ENCODE measurements at places on chromosomes 3 and 15. TPM values are rescaled to one million over a fixed set of nuclear protein-coding genes. Genes with fewer than 3 reads are reported as not detected.
A peak's percentile ranks its signal among the peaks of the same experiment; 100 is the strongest.

- H3K27me3 ChIP-seq, result no peaks in the 10 kb centered on the region
- H3K27ac ChIP-seq, result no peak overlapping the region
- no peaks in the 10 kb centered on the region for H3K4me1 ChIP-seq
- no peak overlapping the region for H3K4me3 ChIP-seq
- DNase-seq, result no peak
Measured at GRCh38 chr3:55579496-55579895, 92.4 kb upstream of the WNT5A start.

DNA sequence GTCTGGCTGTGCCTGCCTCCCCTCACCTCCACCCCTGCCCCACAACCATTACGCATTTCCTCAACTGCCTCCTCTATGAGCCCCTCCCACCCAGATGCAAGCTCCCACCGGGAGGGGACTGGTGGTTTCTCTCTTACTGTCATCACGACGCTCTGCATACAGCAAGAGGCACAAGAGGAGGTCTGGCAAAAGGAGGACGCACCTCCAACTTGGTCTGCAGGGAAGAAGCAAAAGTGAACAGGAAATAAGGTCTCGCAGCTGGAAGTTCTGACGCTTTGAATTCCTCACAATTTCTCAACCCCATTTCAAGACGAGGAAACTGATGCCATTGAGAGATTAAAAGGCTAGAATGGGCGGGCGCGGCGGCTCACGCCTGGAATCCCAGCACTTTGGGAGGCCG lies 42.3 kb upstream of the MUC4 start:
- H3K27me3 ChIP-seq, result no peaks in the 10 kb centered on the region
- H3K4me1 ChIP-seq, result no peaks in the 10 kb centered on the region
- no peaks in the 10 kb centered on the region for H3K36me3 ChIP-seq
- H3K27ac ChIP-seq, result no peak overlapping the region
- no peak for DNase-seq

DNA sequence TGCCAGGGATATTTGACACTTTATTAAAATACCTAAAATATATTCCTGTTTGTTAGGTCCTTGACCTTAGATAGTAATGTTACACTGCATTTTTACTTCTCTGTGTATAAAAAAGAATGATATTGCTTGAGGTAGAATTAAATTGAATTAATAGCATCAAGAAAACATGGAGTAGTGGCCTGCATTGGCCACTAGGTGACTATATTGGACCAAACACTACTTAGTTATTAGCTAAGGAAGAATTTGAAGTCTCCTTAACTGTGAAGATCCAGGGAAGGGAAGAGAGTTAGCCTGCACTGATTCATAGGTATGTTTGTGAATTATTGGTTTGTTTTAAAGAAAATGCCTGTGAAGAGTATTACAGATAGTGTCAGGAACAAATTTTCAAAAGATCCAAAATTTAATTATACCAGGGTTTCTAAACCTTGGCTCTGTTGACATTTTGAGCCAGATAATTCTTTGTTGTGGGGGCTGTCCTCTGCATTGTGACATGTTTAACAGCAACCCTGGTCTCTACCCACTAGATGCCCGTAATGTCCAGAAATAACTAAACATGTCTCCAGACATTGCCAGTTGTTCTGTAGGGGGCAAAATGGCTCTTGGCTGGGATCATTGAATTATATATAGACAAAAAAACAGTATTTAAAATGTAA lies 103.6 kb upstream of the THSD4 start:
- H3K27me3 ChIP-seq, result no peaks in the 10 kb centered on the region
- no peak for DNase-seq
- H3K36me3 ChIP-seq, result no peaks in the 10 kb centered on the region
- no peak overlapping the region for H3K27ac ChIP-seq
- peaks cover 6% of the 10 kb centered on the region for H3K4me1 ChIP-seq
- no peak overlapping the region for H3K4me3 ChIP-seq

- no peak for DNase-seq
- no peak overlapping the region for H3K27ac ChIP-seq
- H3K36me3 ChIP-seq, result no peaks in the 10 kb centered on the region
- H3K4me1 ChIP-seq, result peaks cover 22% of the 10 kb centered on the region
Measured at GRCh38 chr3:79872483-79872882, 104.7 kb upstream of the ROBO1 start.

- no peak overlapping the region for H3K27ac ChIP-seq
- H3K4me3 ChIP-seq, result no peak overlapping the region
- H3K27me3 ChIP-seq, result no peaks in the 10 kb centered on the region
- no peak for DNase-seq
- peaks cover 72% of the 10 kb centered on the region for H3K36me3 ChIP-seq
- H3K4me1 ChIP-seq, result no peaks in the 10 kb centered on the region
Measured at GRCh38 chr3:5213574-5213966, 26.1 kb downstream of the EDEM1 start.

- no peaks in the 10 kb centered on the region for H3K36me3 ChIP-seq
- no peaks in the 10 kb centered on the region for H3K27me3 ChIP-seq
- no peak overlapping the region for H3K27ac ChIP-seq
- H3K4me3 ChIP-seq, result no peak overlapping the region
- H3K4me1 ChIP-seq, result no peaks in the 10 kb centered on the region
Measured at GRCh38 chr3:41710646-41711388, 251.1 kb downstream of the ULK4 start.

DNA sequence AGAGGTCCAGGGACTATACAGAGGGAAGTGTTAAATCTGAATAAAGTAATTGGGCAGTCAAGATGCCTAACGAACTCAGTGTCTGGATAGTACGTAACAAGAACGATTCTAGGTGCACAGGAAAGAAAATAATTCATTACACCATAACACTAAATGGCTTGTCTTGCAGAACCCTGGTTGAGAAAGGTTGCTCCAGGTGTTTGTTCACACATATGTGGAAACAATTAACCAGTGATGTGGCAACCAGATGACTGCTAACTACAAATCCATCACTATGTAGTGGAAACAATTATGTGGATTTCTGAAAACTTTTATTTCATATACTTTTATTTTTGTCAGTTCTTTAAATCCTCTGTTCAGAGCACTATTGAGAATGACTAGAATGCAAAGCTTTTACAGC lies 10.4 kb upstream of the HDC start:
- H3K4me1 ChIP-seq, result no peaks in the 10 kb centered on the region
- H3K4me3 ChIP-seq, result no peak overlapping the region
- no peak for DNase-seq
- no peaks in the 10 kb centered on the region for H3K36me3 ChIP-seq
- H3K27me3 ChIP-seq, result no peaks in the 10 kb centered on the region
- H3K27ac ChIP-seq, result no peak overlapping the region

DNA sequence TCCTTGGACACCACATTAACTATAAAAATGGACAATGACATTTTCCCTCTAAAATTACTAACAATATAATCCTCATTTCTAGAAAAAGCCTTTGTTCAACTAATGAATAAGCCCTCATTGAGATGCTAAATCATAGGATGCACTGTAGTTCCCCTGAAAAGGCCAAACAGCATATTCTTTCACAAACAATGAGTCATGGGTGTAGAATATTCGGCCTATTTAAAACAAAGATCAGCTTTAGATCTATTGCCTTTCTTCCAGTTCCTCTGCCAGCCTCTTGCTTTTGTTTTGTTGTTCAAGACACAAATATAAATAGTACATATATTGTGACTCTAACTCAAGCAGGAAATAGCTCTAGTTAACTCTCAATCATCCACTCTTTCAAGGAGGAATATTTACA lies 82.5 kb downstream of the ADAM10 start:
- peaks cover 4% of the 10 kb centered on the region for H3K36me3 ChIP-seq
- H3K27ac ChIP-seq, result no peak overlapping the region
- peaks cover 5% of the 10 kb centered on the region for H3K4me1 ChIP-seq
- no peaks in the 10 kb centered on the region for H3K27me3 ChIP-seq
- DNase-seq, result no peak
- H3K4me3 ChIP-seq, result no peak overlapping the region

DNA sequence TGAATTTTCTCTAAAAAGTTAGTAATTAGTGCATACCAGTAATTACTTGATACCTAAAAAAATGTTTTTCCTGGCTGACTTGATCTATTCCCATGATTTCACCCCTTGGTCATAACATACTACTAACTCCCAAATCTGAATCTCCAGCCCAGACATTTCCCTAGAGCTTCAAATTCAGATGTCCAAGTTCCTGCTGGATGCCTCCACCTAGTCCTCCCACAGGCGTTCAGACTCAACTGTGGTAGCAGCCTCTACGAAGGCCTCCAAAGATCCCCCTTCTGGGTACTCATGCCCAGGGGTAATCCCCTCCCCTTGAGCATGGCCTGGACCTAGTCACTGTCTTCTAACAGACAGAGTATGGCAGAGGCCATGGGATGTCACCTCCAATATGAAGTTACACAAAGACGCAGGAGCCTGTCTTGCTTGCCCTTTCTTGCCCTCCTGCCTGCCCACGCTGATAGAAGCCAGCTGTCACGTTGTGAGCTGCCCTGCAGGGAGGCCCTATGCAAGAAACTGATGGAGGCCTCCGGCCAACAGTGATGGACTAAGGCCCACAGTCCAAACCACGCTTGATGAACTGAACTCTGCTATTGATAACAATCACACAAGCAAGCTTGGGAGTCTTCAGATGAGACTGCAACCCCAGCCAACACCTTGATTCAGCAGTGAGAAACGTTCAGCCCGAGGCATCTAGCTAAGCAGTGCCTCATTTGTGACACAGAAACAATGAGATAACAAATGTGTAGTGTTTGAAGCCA lies 8.6 kb upstream of the FBN1 start:
- DNase-seq, result no peak
- no peaks in the 10 kb centered on the region for H3K36me3 ChIP-seq
- no peaks in the 10 kb centered on the region for H3K4me1 ChIP-seq
- no peaks in the 10 kb centered on the region for H3K27me3 ChIP-seq
- no peak overlapping the region for H3K27ac ChIP-seq
- no peak overlapping the region for H3K4me3 ChIP-seq

- no peak overlapping the region for H3K4me3 ChIP-seq
- no peaks in the 10 kb centered on the region for H3K36me3 ChIP-seq
- H3K27ac ChIP-seq, result no peak overlapping the region
- no peaks in the 10 kb centered on the region for H3K4me1 ChIP-seq
- DNase-seq, result no peak
Measured at GRCh38 chr15:70406617-70407335, 309.1 kb upstream of the TLE3 start.

- DNase-seq, result no peak
- no peaks in the 10 kb centered on the region for H3K36me3 ChIP-seq
- no peak overlapping the region for H3K4me3 ChIP-seq
- no peaks in the 10 kb centered on the region for H3K27me3 ChIP-seq
- no peak overlapping the region for H3K27ac ChIP-seq
Measured at GRCh38 chr3:85780806-85781205, 822.0 kb downstream of the CADM2 start.

- H3K36me3 ChIP-seq, result no peaks in the 10 kb centered on the region
- no peak for DNase-seq
- H3K4me3 ChIP-seq, result no peak overlapping the region
- H3K27ac ChIP-seq, result no peak overlapping the region
Measured at GRCh38 chr3:124383051-124383450, 347.2 kb upstream of the UMPS start.

GRCh38 chr15:42549032-42549491 lies 424 bp downstream of the HAUS2 start:
- DNase-seq, result no peak
- peak overlapping the region; percentile 95 for H3K4me3 ChIP-seq
- H3K4me1 ChIP-seq, result peaks cover 13% of the 10 kb centered on the region
- peak overlapping the region; percentile 94 for H3K27ac ChIP-seq
- H3K27me3 ChIP-seq, result no peaks in the 10 kb centered on the region
- no peaks in the 10 kb centered on the region for H3K36me3 ChIP-seq

DNA sequence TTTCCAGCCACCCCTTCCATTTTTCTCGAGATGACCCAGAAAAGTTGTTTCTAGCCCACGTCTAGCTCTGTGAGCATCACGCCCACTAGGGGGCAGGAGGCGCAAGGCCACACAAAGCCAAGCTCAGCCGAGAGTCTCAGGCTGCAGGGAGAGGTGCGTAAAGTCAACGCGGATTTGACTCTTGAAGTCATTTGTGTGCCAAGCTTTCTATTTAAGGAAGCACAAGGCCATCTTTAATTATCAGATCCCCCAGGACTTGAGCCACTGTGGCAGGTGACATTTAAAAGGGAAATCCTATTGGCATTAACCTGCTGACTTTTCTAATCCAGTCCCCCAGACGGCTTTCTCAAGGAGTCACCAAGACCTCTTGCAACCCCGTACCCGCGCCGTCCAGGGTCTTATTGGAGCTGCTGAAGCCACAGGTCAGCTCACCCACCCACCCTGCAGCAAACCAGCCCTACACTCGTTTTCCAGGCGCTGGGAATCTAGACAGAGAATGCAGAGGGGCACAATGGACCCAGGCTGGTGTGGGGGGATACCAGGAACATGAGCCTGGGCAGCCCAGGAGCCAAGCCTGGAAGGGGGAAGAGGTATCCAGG lies 62.1 kb downstream of the CAPN7 start:
- no peaks in the 10 kb centered on the region for H3K27me3 ChIP-seq
- H3K4me1 ChIP-seq, result peaks cover 21% of the 10 kb centered on the region
- H3K27ac ChIP-seq, result no peak overlapping the region
- H3K36me3 ChIP-seq, result no peaks in the 10 kb centered on the region
- peak; percentile 55 for DNase-seq
- H3K4me3 ChIP-seq, result peak overlapping the region; percentile 26

- H3K27ac ChIP-seq, result no peak overlapping the region
- no peaks in the 10 kb centered on the region for H3K36me3 ChIP-seq
- no peaks in the 10 kb centered on the region for H3K27me3 ChIP-seq
- DNase-seq, result no peak
- no peaks in the 10 kb centered on the region for H3K4me1 ChIP-seq
Measured at GRCh38 chr3:56076746-56077145, 391.5 kb downstream of the ERC2 start.

DNA sequence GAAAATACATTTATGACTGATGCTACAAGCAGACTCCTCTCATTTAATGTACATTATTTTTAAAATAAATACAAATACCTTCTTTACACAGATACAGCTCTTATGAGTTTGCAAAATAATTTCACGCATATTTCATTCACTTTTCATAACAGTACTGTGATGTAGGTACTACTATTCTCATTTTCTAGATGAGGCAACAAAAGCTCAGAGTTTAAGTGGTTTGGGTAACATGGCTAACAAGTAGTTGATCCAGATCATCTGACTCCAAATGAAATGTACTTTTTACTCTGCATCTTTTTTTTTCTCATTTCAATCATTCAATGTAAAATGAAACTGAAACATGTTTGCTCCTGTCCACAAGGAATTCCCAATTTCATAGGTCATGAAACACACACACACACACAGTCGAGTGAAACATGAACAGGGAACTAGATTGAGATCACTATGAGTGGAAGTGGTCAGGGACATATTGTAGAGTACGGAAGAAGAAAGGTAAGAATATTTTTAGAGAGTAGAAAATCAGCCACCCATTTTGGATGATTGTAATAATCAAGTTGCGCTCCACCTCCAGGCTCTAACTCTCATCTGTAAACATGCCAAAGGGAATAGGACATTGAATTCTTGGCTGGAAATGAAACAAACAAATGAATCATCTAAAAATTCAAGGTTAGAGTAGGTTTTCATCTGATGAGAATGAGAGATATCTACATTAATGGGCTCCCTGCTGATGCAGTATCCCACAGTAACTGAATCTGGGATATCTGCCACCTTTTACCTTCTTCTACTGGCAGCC lies 92.4 kb downstream of the CLDN1 start:
- H3K27me3 ChIP-seq, result no peaks in the 10 kb centered on the region
- no peak overlapping the region for H3K27ac ChIP-seq
- no peaks in the 10 kb centered on the region for H3K36me3 ChIP-seq
- H3K4me1 ChIP-seq, result no peaks in the 10 kb centered on the region
- no peak overlapping the region for H3K4me3 ChIP-seq
- DNase-seq, result no peak

The ST8SIA2 gene
- not detected for total RNA-seq

The MINAR1 gene
- total RNA-seq, result 1.3 TPM

The TM4SF1 gene
- total RNA-seq, result 342 TPM

The ATP13A4 gene
- total RNA-seq, result 0.78 TPM

The EAF1 gene
- 22.7 TPM for total RNA-seq

The IMPG2 gene
- total RNA-seq, result 0.81 TPM

The TPRG1 gene
- total RNA-seq, result 14.5 TPM

The FEZF2 gene
- total RNA-seq, result not detected

The GOLGA6D gene
- total RNA-seq, result not detected

The CYP19A1 gene
- 3.1 TPM for total RNA-seq

The BCHE gene
- total RNA-seq, result 2.2 TPM

All from thoracic aorta (tissue), 2 donors.